ENCODE measurements at places on chromosomes 7 and 10. TPM values are rescaled to one million over a fixed set of nuclear protein-coding genes. Genes with fewer than 3 reads are reported as not detected.

DNA sequence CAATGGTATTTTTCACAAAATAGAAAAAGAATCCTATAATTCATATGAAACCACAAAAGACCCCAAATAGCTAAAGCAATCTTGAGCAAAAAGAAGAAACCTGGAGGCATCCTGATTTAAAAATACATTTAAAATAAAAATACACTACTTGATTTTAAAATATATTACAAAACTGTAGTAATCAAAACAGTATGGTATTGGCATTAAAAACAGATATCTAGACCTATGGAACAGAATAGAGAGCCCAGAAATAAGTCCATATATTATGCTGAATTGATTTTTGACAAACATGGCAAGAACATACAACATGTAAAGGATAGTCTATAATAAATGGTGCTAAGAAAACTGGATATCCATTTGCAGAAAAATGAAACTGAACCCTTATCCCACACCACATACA is 34.8 kb downstream of the CUBN start:
- ATAC-seq, result no peak

DNA sequence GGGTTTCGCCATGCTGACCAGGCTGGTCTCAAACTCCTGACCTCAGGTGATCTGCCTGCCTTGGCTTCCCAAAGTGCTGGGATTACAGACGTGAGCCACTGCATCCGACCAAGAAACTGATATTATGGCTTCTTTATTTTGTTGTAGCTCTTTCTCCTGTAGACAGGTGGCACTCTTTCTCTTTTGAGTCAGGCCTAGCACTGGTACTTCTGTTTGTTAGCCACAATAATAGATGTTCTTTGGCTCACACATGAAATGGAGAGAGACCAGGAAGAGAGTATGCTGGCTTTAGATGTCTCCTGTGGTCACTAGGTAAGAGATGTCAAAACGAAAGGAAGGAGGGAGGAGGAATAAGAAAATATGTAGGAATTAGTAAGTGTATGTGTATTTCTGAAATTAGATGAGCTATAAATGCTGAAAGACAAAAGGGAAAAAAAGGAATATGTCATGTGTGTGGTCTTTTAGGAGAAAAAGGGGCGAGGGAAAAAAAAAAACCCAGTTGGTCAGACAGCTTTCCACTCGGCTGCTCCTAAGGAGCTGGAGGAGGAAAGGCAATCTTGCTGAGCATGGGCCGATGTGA is 78.7 kb downstream of the CLEC2L start:
- ATAC-seq, result peak; percentile 47

OR6V1 gene
- total RNA-seq, result not detected

GRCh38 chr7:141649137-141649864 is 52.7 kb downstream of the DENND11 start:
- peak; percentile 14 for ATAC-seq

- ATAC-seq, result no peak
Measured at GRCh38 chr7:143885951-143886350, 16.0 kb downstream of the TCAF1 start.

All from esophagus mucosa (tissue), 1 donor.